Muscle of leg (tissue), 16 donors: ENCODE measurements at places on chromosomes 11 and 22. TPM values are rescaled to one million over a fixed set of nuclear protein-coding genes. Genes with fewer than 3 reads are reported as not detected.
A peak's percentile ranks its signal among the peaks of the same experiment; 100 is the strongest.

IFITM10 gene
- total RNA-seq, result 0.27 TPM

- DNase-seq, result peak; percentile 6
Measured at GRCh38 chr11:82405421-82405820, 328.2 kb downstream of the FAM181B start.

ACR gene
- total RNA-seq, result 0.09 TPM

GRCh38 chr11:69732910-69733309, 29.1 kb upstream of the FGF19 start:
- DNase-seq, result no peak

KCNJ11 gene
- 12.9 TPM for total RNA-seq

- peak; percentile 10 for DNase-seq
Measured at GRCh38 chr11:130826572-130826971, 89.7 kb downstream of the SNX19 start.

GRCh38 chr11:25970726-25971508, 361.0 kb upstream of the ANO3 start:
- DNase-seq, result no peak

DNA sequence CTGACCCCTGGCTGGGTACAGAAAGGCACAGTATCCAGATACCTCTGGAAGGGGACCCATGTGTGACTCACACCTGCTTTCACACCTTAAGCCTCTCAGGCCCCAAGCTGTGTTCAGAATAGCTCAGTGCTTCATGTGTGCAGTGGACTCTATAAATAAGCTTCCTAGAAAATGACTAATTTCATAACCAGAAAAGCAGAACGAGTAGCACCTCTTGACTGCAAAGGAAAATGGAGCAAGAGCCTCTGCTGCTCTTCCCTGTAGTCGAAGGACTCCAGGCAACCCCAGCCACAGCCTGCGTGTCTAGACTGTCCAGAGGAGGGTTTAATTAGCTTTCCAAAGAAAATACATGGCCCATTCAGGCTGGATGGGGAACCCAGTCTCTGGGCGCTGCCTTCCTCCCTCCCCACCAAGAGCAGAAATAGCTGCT, 23.1 kb downstream of the PTPN5 start:
- no peak for DNase-seq

NAALAD2 gene
- 5.5 TPM for total RNA-seq

GRCh38 chr11:894575-895201, 15.9 kb downstream of the CHID1 start:
- DNase-seq, result no peak

DNA sequence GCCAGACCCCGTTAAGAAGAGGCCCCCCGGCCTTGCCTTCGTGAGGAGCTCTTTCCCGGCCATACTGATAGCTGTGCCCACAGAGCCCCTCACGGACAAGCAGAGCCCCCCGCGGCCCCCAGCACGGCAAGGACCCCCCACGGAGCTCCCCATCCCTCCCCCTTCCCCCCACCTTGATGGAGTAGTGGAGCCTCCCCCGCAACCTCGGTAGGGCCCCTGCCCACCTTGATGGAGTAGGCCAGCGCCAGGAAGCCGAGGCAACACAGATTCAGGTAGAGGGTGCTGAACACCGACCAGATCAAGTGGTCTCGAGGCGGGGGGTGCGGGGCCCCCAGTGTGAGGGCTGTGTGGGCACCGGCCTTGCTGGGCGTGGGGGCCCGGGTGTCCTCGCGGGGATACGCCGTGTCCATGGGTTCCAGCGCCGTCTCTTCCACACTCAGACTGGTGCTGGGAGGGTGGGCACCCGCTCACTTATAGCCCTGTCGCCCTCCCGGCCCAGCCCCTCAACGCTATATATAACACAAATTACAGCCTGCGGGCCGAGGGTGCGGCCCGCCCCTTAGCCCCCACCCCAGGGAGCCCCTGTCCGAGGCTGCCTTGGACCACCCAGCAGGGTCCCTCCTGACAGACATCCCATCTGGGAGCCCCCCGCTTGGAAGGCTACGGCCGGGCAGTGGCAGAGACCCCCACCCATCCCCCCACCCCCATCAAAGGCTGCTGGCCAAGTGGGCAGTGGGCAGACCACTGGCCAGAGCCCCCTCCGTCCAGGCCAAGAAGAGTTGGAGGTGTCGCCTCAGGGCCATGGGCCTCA, at the start of gene IFITM5:
Gene IFITM5 (minus strand): TSS at position 446 of the 811 bp plus-strand sequence. CDS start 36 bp downstream, at position 410.
- no peak for DNase-seq

DNA sequence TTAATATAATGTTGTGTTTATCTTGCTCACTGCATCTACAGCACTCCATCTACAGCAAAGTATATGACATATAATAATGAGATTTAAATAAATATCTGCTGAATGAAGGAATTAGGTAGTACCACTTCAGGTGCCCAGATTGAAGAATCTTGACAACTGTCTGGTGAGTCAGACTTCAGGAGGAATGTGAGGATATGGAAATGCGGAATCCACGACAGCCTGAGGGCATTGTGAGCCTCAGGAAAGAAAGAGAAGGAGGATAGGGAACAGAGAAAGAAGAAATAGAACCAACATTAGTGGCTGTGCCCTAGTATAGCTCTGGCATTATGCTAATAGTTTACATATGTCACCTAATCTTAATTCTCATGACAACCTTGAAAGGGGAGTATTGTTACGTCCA, 304.4 kb downstream of the AASDHPPT start:
- no peak for DNase-seq

- DNase-seq, result no peak
Measured at GRCh38 chr11:66365711-66366619, 5.6 kb downstream of the SLC29A2 start.

DNA sequence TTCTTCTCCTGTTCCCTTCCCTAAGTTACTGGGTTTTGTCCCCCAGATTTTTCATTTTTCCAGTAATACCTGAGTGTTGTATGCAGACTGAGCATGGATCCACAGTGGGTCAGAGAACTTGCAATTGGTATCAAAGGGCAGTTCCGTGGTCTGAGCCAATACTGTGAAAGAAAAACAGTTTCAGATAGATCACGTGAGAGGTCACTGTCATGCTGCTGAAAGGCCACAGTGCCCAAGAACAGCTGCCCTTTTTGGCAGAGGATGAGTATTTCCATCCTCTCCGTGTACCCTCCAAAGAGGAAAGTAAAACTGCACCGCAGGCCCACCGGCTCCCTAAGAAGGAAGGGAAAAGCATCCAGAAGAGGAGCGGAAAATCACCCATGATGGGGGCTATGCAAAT, 73.0 kb upstream of the TBCEL start:
- DNase-seq, result peak; percentile 47
